Activated T-cell treated with anti-CD3 and anti-CD28 coated beads for 1 hour (primary cell): ENCODE measurements at places on chromosomes 3 and 15.

DNA sequence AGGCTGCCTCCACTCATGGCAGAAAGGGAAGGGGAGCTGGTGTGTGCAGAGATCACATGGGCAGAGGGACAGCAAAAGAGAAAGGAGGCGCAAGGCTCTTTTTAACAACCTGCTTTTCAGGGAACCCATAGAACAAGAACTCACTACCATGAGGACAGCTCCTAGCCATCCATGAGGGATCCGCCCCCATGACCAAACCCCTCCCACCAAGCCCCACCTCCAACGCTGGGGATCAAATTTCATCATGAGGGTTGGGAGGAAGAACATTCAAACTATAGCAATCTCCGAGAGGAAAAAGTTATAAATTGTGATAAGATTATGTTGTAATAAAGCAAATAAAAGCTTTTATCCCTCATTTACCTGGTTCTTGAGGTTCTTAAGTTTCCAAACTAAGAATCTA, 84.7 kb upstream of the LMCD1 start:
- no peak for DNase-seq

GRCh38 chr15:80695911-80696661, 976 bp downstream of the ABHD17C start:
- no peak for DNase-seq

GRCh38 chr15:91688811-91689210, 164.7 kb upstream of the SLCO3A1 start:
- no peak for DNase-seq

GRCh38 chr15:60259469-60259868, 138.3 kb downstream of the ANXA2 start:
- DNase-seq = no peak

- no peak for DNase-seq
Measured at GRCh38 chr3:167843481-167843880, 108.0 kb downstream of the SERPINI1 start.

DNA sequence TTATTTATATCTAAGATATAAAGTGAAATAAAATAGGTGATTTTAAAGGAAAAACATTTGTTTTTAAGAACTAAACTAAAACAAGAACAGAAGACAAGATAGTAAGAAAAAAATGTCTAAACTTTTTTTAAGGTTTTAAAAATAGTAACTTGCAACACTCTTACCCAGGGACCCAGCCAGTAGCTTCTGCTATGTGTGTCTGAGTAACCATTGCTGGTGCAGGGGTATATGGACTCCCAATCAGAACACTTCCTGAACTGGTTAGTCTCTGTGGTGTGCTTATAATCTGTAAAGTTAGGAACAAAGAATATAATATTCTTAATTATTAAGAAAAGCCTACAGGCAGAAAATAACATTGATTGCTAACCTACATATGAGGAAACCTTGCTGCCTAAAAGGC, 118.4 kb downstream of the ATP1B3 start:
- no peak for DNase-seq

DNA sequence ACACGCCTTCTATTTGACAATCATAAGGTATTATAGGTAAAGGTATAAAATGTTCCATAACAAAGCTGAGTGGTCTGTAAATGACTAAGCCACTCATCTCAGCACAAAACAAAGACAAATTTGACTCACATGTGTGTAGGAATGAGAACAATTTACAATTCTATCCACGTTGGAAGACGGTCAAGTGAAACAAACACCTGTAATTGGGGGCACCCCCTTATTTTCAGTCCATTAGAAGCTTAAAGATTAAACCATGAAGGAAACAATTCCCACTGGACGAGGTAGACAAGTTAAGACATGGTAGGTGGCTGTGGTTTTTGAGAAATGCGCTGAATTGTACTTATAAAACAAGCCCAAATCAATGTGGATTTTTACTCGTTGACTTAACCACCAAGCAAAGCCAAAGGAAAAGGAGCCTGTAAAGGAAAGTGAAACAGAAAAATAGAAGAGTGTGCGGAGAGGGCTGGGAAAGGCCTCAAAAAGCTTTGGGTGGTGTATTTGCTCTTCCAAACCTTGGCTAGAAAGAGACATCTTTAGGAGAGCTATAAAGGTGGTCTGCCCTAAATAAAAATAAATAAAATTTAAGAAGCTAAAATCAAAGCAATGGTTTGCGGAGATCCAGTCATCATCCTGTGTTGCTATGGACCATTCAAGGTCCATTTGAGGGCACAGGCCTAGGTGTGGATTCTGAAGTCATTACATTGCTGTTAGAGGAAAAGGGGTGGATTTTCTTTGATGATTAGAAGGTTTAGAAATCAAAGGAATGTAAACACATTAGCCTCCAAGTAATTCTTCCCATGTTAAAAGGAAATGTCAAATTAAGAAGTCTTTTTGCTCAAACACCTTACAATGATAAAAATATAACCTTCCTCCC, 135.0 kb downstream of the TFG start:
- no peak for DNase-seq
